NCI-H1417 treated with DMSO at 0.1 percent for 48 hours (cell line): ENCODE measurements at places on chromosomes 1 and 21.

- DNase-seq: no peak
Measured at GRCh38 chr1:241536304-241536703, 4.1 kb downstream of the KMO start.

DNA sequence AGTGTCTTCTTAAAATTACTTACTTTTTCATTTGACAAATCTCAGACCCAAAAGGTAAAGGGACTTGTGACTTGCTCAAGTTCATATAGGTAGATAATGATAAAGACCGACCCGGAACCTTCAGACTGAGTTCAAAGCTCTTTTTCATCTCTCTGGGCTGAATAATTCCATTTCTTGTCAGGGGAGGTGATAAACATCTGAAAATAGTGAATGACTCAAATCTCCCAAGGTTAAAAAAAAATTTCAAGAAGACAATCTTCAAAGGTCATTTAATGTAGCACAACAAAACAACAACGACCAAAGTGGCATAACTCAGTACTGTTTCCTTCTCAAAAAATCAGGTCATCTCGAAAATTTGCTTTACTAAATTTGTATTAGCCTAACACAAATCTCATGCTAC, 20.6 kb downstream of the LUZP1 start:
- DNase-seq: no peak

DNA sequence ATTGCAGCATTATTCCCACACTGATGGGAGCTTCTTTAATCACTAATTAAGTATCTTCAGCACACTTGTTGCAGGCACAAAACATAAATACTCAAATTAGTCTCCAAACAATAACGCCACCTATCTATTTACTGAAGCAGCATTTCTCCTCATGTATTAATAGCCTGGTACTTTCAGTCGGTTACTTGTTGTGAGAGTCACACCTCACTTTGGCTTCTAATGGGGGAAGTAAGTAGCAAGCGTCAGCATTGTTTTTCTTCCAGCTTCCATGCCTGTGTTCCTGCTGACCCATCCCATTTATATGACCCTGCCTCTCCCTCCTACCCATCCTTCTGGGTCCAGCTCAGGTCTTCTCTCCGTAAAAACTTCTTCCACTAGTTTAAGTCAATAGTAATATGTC, 31.9 kb upstream of the DENND1B start:
- no peak for DNase-seq

DNA sequence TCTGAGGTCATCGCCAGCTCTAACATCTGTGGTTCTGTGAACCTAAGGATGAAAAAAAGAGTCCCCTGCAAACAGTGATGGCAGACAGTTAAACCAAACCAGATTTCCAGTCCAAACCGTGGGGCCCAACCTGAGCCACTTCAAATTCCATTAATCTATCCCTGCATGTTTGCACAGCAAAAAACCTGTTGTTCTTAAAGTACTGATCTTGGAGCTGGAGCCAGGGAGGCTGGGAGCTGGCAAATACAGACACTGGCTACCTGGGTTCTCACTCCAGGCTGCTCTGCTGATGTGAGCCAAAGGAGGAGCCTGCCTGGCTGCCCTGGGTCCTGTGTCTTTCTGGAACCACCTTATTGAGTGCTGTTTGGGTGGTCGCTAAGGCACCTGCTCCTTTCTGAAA, 16.4 kb downstream of the LDLRAD1 start:
- no peak for DNase-seq

GRCh38 chr1:26581287-26581651, 51.7 kb downstream of the RPS6KA1 start:
- no peak for DNase-seq

DNA sequence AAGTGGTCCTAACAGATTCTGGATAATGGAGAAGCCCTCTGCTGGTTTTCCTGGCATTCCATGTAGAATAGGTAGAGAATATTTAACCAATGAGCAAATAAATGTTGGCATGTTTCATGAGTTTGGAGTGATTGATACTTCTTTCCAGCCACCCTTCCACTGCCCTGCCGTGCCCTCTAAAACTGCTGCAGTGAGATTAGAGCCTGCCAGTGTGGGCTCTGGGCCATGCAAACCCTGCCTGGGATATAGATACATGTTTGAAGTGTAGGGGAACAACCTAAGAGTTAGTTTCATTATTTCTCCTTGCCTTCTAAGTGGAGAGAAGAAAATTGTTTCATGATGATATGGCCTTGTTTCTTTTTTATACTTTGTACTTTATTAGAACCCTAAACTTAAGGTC, 10.4 kb downstream of the UBE2Q1 start:
- DNase-seq: no peak

DNA sequence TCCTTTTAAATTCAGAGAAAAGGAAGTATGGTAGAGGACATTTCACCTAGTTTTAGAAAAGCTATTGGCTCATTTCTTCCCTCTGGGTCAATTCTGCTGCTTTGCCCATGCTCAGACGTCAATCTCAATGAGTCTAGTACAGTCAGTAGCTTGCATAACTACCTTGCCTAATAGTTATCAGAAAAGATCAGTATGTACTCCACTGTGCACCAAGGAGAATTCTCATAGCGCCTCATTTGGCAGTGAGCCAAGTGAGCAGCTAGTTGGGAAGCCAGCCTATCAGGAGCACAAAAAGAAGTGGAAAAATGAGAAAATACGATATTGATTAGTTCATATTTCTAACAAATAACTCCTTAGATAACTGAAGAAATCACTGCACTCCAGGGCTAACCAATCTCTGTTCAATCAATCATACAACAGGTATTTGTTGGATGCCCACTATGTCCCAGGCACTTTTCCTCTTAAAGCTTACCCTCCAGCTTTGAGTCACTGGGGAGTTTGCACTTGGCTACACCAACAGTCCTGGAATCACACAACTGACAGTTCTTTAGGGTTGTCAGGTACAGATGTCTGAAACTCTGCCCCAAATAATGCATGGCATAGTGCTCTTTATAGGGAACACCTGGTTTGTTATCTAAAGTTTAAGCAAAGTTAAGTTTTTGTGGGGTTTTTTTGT, 50.2 kb downstream of the PRDX6 start:
- no peak for DNase-seq

DNA sequence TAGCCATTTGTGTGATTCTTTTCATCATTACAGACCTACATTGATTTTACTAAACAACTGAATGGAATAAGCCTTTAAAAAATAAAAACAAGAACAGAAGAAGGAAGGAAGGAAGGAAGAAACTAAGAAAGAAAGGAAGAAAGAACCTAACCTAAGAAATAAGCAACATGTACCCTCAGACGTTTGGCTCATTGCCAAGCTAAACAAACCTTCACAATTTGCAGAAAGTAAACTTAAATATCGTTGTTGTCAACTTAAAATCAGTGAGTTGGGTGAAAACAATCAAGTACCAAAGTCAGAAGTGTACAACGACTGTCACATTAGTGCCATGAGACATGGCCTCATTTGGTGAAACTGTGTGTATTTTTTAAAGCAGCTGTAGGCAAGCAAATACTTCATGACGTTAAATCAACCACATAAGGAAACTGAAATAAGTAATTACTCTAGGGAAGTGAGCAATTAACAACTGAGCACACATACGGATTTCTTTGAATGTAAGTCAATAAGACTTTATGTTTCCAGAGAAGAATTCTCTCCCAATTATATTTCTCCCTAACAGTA, 313.1 kb upstream of the TMPRSS15 start:
- DNase-seq: no peak

GRCh38 chr1:30165116-30165515, 558.3 kb downstream of the MATN1 start:
- no peak for DNase-seq

- DNase-seq: no peak
Measured at GRCh38 chr1:234477386-234478151, 1.4 kb downstream of the TARBP1 start.
